Naive thymus-derived CD8-positive, alpha-beta T cell (primary cell): ENCODE measurements at places on chromosomes 13 and 19.

DNA sequence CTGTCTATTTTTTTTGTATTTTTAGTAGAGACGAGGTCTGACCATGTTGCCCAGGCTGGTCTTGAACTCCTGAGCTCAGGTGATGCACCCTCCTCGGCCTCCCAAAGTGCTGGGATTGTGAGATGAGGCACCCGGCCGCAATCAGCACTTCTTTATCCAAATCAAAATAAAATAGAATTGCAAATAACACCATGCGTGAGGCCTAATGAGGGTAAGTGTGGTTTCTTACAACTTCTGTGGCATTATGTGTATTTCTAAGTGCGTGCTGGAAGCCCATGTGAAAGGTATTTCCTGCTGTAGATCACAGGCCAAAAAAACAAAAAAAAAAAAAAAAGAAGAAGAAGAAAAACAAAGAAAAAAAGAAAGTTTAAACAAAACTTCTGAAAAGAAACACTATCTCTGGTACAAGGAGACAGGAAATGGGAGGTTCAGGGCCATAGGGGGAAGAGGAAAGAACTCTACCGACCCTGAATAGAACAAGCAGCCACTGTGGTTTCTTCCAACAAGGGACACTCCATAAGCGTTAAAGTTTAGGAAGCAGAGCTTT, 3.0 kb upstream of the GRAMD1A start:
- no peak for DNase-seq

GRCh38 chr19:55688422-55689218, 13.6 kb downstream of the EPN1 start:
- DNase-seq, result no peak

DNA sequence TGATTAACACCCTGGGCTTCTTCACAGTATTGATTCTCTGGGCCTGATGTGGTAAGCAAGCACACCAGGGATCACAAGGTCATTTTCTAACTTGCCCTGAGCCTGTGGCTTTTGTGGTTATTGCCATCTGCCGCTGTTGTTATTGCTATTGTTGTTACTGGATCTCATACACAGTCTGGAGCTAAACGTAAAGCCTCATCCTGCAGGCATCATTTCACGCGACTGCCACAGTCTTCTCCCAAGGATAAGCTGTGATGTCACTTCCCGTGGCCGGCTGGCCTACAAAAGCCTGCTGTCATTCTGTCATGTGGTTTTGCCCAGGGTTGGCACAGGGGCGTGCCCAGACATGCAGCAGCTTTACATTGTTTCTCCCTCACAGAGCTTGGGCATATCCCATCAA, 154.0 kb upstream of the GPR12 start:
- DNase-seq, result no peak

GRCh38 chr19:56423276-56423984, 19.3 kb downstream of the ZNF583 start:
- no peak for DNase-seq

DNA sequence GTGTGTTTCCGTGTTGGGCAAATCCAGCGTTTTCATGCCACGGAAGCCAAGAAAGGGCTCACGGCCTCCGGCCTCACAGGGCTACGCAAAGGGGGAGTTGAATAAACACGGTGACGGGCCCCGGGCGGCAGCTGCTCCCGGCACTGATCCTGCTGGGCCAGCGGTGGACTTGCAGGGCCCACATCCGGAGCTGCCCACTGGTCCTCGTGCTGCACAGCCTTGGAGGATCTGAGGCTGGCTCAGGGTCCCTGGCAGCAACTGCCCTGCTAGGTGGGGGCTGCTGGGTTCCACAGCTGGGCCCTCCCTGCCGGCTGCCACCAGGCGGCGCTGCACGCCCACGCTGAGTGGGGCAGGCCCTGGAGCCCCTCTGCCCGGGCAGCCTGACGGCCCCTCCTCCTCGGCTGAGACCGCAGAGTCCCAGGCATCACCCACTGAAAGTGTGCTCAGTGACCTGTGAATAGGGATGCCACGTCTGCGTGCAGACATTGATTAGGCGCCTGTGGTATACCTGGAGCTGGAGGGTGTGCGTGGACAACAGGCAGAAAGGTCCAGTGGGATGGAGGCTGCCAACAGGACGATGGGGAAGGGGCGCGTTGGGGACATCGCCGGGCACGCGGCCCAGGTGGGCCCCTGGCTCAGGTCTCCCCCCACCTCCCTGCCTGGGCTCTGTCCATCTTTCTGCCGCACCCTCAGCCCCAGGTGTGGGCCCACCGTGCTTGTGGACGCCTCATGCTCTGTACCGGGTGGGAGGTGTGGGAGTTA, 5.3 kb upstream of the HCN2 start:
- DNase-seq, result peak; percentile 61

DNA sequence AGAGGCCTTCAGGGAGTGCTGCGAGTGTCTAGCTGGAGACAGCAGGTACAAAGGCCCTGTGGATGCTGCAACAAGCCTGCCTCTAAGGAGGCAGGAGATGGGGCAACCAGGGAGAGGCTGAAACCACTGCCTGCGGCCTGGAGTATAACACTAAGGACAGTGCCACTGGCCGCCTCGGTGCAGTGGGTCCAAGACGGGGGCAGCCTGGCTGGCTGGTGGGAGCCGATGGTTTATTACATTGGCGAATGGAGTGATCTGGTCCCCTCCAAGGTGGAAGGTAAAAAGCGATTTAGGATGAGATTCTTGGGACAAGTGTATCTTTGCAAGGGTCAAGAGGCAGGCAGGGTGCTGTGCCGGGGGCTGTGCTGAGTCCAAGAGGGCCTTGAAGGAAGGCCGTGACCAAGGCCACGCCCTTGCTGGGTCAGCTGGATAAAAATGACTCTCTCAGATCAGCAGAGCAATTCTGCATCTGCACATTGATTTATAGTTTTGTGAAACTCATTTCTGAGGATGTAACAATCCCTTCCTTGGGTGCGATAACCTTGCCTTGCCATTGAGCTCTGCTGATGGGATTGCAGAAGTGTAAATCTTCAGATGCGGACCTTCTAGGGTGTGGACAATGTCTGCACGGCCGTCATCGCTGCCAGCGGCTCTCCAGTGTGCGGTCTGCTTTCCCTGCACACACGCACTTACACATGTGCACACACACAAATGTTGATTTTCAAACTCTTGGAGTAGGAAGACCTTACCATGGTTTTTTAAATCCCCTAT, 6.0 kb downstream of the TMEM255B start:
- DNase-seq, result no peak

DNA sequence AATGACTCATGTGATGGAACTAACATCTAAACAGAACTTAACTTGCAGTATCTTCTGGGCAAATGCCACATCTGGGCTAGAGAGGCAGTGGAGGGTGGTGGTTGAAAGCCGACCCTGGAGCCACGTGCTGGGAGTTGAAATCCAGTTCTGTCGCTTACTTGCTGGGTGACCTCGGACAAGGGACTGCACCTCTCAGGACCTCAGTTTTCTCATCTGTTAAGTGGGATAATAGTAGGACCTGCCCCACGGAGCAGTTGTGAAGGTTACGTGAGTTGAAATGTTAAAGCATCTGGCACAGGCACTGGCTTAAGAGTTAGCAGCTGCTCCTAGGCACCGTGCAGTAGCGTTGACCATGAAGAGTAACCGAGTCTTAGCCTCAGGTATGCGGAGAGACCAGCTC, 76.1 kb downstream of the SIPA1L3 start:
- DNase-seq, result no peak

DNA sequence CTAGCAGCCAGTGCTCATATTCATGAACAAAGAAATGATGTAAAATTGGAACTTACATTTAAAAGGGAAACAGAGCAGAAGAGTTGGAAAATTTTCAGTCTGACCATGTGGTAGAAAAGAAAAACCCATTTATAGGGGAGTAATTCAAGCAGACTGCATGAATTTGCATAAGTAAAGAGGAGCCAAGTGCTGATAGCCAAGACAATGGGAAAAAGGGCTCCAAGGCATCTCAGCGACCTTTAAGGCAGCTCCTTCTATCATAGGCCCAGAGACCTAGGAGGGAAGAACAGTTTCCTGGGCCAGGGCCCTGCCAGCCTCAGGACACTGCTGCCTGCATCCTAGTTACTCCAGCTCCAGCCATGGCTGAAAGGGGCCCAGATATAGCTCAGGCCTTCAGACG, 7.5 kb downstream of the DNAJC3 start:
- no peak for DNase-seq

DNA sequence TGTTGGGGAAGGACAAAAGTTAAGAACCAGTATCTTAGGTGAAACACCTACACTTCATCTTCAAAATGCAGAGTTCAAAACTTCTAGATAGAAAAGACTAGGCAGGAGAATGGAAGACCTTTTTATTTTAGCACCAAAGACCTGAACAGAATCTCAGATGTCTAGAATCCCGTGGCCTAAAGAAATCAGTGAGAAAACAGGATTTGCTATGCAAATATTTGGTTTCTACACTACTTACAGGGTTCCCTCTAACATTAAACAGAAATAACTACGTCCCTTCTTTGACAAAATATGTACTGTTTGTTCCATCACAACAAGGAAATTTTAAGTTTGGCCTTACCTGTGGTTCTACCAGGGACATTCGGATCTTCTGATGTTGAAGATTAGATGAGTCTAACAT, 21.5 kb downstream of the DIS3 start:
- DNase-seq, result no peak

DNA sequence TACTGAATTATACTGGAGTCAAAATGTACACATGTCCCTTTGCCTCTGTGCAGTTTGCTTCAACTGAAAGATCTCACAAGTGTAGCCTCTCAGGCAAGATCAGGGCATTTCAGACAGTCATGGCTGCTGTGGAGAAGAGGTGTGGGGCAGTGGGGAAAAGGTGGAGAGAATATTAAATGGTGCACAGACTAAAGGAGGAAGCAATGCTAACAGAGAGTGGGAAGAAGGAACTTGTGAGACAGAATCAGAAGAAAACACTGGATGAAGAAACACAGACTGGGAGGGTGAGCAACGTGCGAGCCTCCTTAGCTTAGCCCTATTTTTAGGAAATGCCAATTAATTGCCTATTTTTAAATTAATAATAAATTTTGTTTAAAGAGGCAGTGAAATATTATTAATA, 49.6 kb upstream of the RAP2A start:
- DNase-seq, result no peak

GRCh38 chr19:29854033-29854432, 42.2 kb downstream of the CCNE1 start:
- DNase-seq, result no peak

- peak; percentile 97 for DNase-seq
Measured at GRCh38 chr19:42254850-42255765, at the start of gene ERF. TSS of gene ERF (minus strand) at chr19:42255128. CDS start at chr19:42254999, 129 bp downstream.

DNA sequence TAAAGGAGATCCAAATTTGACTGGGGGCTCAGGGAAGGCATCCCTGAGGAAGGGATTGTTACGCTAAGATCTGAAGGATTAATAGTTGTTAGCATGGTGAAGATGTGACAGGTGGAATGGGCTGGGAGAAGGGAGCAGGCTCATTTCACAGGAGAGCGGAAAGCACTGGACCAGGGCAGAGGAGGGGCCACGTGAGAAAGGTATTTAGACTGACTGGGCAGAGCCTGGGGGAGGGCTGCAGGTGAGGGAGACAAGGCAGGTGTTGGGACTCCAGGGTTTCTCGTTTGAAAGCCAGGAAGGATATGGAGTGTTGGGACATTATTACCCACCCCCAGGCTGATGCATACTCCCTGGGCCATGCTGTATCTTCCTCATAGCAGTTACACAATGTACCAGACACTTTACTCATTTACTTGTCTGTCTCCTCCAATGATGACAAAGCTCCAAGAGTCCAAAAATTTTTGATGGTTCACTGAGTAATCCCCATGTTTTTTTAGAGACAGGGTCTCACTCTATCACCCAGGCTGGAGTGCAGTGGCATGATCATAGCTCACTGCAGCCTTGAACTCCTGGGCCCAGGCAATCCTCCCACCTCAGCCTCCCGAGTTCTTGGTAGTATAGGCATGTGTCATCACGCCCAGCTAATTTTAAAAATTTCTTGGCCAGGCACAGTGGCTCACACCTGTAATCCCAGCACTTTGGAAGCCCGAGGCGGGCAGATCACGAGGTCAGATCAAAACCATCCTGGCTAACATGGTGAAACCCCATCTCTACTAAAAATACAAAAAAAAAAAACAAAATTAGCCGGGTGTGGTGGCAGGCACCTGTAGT, 2.3 kb downstream of the TRAPPC6A start:
- no peak for DNase-seq

GRCh38 chr13:113126265-113127150, 3.9 kb downstream of the F10 start:
- no peak for DNase-seq

- DNase-seq, result no peak
Measured at GRCh38 chr13:73908809-73909208, 225.4 kb downstream of the KLF12 start.

DNA sequence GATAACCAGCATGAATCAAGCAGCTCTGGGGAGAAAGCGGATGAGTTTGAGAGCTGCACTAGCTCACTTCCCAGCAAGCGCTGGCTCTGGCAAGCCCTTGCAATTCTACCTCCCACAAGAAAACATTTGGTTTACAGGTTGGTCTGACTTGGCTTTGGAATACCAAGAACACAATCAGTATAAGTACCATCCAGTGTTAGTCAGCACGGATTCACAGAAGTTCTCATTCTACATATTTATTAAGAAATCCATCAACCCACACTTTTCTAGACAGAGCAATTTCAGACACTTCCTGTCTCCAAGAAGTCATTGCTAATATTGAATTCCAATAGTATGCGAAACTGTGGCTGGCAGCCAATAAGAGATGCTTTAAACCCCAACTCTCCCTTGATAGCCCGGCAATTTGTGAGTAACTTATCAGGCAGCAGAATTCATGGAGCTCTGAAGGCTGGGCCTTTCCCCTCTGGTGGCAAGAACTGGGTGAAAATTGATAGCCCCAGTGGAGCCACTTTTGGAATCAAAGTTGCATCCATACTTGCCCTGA, 59.4 kb upstream of the WASF3 start:
- DNase-seq, result no peak

- DNase-seq, result no peak
Measured at GRCh38 chr13:40456397-40456953, 210.0 kb downstream of the FOXO1 start.

- DNase-seq, result no peak
Measured at GRCh38 chr13:83377491-83377890, 504.8 kb downstream of the SLITRK1 start.

DNA sequence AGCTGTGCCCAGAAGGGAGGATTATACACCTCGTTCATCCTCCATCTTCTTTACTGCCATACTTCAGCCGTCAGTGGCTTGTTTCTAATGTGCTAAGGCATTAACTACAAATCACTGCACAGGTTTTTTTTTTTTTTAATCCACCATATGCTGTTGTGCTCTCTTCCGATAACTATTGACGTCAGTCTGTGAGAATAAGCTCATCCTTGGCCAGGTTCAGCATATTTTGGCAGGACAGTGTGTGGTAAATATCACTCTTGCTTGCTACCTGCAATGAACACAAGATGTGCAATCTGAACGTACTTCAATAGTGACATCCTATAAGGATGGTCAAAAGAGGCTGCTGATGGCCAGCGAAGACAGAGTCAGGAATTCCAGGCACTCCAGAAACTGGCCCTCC, 2030.7 kb upstream of the PCDH20 start:
- DNase-seq, result no peak

DNA sequence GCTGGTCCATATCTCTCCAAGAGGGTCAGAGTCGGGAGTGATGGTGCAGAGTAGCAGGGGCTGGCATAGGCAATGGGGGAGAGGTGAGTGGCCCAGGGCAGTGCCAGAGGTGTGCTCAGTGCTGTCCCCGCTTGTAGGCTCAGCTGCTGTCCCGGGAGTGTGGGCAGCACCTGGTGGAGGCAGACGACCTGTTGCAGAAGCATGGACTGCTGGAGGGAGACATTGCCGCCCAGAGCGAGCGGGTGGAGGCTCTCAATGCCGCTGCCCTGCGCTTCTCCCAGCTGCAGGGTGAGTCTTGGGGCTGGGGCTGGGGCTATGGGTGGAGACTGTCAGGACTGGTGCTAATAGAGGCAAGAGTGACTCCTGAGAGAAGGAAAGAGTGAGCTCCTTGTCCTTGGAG, 39.3 kb downstream of the SPTBN4 start:
- DNase-seq, result no peak

GRCh38 chr13:44240611-44241145, 132.9 kb upstream of the SERP2 start:
- no peak for DNase-seq
